Activated naive CD8-positive, alpha-beta T cell treated with anti-CD3 and anti-CD28 coated beads, Interleukin-2, amount 50 U/mL, for 24 hours (primary cell): ENCODE measurements at places on chromosomes 1 and 21.

GRCh38 chr1:12047120-12047876, 15.8 kb upstream of the TNFRSF8 start:
- peak; percentile 68 for DNase-seq
- H3K4me3 ChIP-seq, result no peak overlapping the region
- H3K27me3 ChIP-seq, result peaks cover 21% of the 10 kb centered on the region
- H3K27ac ChIP-seq, result no peak overlapping the region

DNA sequence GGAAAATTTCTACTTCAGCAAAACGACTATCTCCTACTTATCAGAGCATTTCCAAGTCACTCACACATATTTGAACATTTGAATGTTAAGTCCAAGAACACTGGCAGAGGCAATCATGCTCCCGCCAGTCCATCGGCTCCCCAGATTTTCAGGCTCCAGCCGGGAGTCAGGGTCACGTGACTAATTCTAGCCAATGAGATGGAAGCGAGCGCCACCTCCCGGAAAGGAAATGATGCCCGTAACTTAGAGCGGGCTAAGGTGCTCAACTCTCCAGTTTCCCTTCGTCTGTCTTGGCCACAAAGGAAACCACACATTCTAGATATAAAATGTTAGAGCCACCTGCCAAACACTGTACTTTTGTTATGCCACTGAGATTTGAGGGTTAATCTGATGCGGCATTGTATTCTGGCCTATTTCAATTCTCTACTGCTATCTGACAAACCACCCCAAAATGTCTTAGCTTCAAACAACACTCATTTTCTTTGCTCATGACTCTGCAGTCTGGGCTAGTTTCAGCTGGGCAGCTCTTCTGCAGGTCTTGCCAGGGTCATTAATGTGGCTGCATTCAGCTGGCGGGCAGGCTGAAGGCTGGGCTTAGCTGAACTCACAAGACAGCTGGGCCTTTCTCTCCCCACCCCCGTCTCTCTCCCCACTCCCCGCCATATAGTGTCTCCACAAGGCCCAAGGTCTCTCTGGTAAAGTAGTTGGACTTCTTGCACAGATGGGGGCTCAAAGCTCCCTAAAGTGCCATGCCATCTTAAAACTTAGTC, 16.5 kb upstream of the LHX4 start:
- H3K36me3 ChIP-seq, result no peaks in the 10 kb centered on the region
- peaks cover 10% of the 10 kb centered on the region for H3K4me1 ChIP-seq
- H3K27me3 ChIP-seq, result no peaks in the 10 kb centered on the region
- peak overlapping the region; percentile 54 for H3K4me3 ChIP-seq
- peak overlapping the region; percentile 33 for H3K27ac ChIP-seq
- peak; percentile 61 for DNase-seq

DNA sequence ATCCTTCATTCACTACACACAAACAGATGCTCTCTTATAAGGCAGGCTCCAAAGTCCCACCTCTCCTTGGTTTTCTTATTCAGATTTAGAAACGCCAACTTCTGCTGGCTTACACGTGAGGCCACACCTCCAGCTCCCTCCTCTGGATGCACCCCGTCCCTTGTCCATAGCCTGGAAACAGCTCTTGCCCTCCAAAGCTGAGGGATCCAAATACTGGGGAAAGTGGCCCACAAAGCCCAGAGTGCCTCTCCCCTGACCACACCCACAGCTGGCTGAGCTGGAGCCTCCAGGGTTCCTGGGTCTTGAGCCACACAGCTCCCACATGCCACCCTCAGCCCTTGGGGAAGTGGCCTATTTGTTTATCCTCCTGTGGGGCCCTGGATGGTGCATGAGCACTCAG, 4.5 kb downstream of the LAD1 start:
- H3K27me3 ChIP-seq, result peaks cover 24% of the 10 kb centered on the region
- no peak for DNase-seq
- H3K36me3 ChIP-seq, result no peaks in the 10 kb centered on the region
- no peaks in the 10 kb centered on the region for H3K4me1 ChIP-seq

- no peaks in the 10 kb centered on the region for H3K36me3 ChIP-seq
- no peak for DNase-seq
- no peak overlapping the region for H3K27ac ChIP-seq
These were observed 1195.6 kb upstream of the ADGRL4 start for GRCh38 chr1:80202118-80202517.

DNA sequence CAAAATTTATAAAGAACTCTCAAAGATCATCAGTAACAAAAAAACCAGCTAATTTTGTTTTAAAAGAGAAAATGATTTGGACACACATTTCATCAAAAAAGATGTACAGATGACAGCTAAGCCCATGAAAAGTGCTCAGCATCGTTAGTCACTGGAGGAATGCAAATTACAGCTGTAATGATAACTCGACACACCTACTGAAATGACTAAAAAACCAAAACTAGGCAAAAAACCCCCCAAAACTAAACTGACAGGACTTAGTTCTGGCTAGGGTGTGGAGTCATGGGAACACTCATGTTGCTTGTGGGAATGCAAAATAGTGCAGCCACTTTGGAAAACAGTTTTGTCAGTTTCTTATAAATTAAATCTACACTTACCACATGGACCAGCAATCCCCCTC, 59.5 kb downstream of the CNIH3 start:
- no peak overlapping the region for H3K27ac ChIP-seq
- H3K27me3 ChIP-seq, result no peaks in the 10 kb centered on the region
- no peak for DNase-seq
- H3K4me1 ChIP-seq, result no peaks in the 10 kb centered on the region

DNA sequence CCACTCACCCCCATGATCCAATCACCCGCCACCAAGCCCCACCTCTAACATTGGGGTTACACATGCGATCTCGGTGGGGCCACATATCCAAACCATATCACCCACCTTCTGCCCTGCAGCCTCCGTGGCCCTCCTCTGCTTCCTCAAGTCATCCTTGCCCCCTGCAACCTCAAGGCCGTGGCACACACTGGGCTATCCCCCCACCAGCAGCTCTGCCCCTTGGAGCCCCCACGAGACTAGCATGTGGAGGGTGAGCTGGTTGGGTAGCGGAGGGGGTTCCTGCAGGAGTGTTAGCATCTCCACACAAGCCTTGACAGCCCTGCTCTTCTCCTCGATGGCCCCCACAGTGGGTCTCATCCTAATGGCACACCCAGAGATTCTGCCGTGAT, 100.8 kb downstream of the TOMM20 start:
- peaks cover 2% of the 10 kb centered on the region for H3K36me3 ChIP-seq
- H3K27me3 ChIP-seq, result no peaks in the 10 kb centered on the region
- H3K4me1 ChIP-seq, result peaks cover 26% of the 10 kb centered on the region
- H3K4me3 ChIP-seq, result no peak overlapping the region

GRCh38 chr1:20442920-20443625, 42.9 kb downstream of the CAMK2N1 start:
- no peak overlapping the region for H3K27ac ChIP-seq
- no peaks in the 10 kb centered on the region for H3K36me3 ChIP-seq
- H3K4me3 ChIP-seq, result no peak overlapping the region
- no peaks in the 10 kb centered on the region for H3K4me1 ChIP-seq
- peaks cover 4% of the 10 kb centered on the region for H3K27me3 ChIP-seq

GRCh38 chr1:241747992-241748391, 95.9 kb downstream of the WDR64 start:
- H3K4me1 ChIP-seq, result no peaks in the 10 kb centered on the region
- H3K4me3 ChIP-seq, result no peak overlapping the region
- no peak for DNase-seq
- no peaks in the 10 kb centered on the region for H3K27me3 ChIP-seq
- H3K27ac ChIP-seq, result no peak overlapping the region
- no peaks in the 10 kb centered on the region for H3K36me3 ChIP-seq

- H3K36me3 ChIP-seq, result peaks cover 6% of the 10 kb centered on the region
- H3K27ac ChIP-seq, result peak overlapping the region; percentile 59
- peak overlapping the region; percentile 69 for H3K4me3 ChIP-seq
- H3K27me3 ChIP-seq, result no peaks in the 10 kb centered on the region
- peaks cover 47% of the 10 kb centered on the region for H3K4me1 ChIP-seq
- DNase-seq, result no peak
These were observed 37.3 kb upstream of the HMGN1 start for GRCh38 chr21:39386194-39386593.

DNA sequence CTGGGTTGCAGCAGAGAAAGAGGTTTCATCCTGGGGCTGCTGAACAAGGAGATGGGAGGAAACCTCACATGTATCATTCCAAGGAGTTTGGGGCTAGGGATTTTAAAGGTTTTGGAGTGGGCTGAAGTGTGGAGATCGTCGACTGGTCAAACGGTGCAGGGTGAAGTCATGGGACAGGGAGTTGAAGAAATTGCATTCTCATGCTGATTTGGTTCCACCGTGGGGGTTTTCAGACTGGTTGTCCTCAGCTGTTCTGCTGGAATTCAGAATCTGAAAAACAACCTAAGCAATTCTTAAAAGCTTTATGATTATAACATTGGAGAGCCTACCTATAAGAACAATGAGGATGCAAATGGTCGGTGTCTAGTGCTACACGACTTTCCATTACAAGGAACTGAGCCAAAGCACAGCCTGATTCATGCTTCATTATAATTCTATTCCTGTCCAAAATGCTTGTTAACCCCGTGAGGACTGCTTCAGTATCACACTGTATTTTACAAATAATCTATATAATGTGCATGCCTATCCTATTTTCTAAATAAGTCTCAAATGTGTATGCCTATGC, 242.7 kb downstream of the TM2D1 start:
- H3K27ac ChIP-seq, result no peak overlapping the region
- H3K36me3 ChIP-seq, result no peaks in the 10 kb centered on the region

DNA sequence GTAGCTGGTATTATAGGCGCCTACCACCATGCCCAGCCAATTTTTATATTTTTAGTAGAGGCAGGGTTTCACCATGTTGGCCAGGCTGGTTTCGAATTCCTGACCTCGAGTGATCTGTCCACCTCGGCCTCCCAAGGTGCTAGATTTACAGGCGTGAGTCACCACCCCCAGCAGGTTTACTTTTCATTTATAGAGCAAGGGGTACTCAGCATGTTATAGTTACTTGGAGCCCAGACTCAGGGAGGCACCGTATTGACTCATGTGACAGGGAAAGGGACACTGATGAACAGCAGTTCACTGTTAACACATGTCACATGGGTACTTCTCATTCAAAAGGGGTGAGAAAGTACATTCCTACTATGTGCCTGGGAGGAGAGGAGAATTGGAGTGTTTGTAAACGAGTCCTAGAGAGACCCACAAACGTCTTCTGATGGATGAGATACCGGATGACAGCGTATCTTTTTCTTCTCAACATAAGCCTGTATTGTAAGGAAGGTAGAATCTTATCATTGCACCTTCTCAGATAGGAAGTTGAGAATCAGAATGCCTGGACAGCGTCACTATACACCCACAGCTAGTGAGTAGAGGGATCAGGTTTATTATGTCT, 510.0 kb downstream of the USP25 start:
- no peak overlapping the region for H3K27ac ChIP-seq
- H3K4me3 ChIP-seq, result no peak overlapping the region
- no peaks in the 10 kb centered on the region for H3K27me3 ChIP-seq
- no peaks in the 10 kb centered on the region for H3K36me3 ChIP-seq
- no peak for DNase-seq
- H3K4me1 ChIP-seq, result no peaks in the 10 kb centered on the region

- H3K36me3 ChIP-seq, result peaks cover 2% of the 10 kb centered on the region
- no peaks in the 10 kb centered on the region for H3K27me3 ChIP-seq
- H3K4me1 ChIP-seq, result peaks cover 28% of the 10 kb centered on the region
- DNase-seq, result no peak
- no peak overlapping the region for H3K27ac ChIP-seq
These were observed 1.2 kb upstream of the MTFR1L start for GRCh38 chr1:25818569-25818968.

DNA sequence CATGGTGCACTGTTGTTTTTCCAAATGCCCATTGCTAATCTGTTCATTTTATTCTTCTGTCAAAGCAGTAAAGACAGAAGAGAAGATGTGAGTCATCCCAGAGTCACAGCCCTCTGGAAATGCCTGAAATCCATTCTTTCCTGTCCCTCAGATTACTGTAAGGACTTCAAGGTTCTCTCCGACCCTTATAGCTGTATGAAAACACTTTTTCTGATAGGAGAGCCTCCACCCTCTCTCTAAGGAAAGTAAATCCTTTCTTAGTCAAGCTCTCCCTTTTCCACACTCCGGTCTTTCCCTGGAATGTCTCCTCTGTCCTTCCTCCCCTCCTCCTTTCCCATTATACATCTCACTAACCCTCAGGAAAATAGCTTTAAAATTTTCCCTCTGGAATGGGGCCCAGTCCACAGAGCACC, 3.5 kb upstream of the PRDX6 start:
- H3K4me3 ChIP-seq, result no peak overlapping the region
- no peak for DNase-seq
- H3K27me3 ChIP-seq, result no peaks in the 10 kb centered on the region
- H3K27ac ChIP-seq, result no peak overlapping the region

GRCh38 chr21:16070207-16070651, 340.4 kb downstream of the USP25 start:
- no peaks in the 10 kb centered on the region for H3K36me3 ChIP-seq
- H3K4me3 ChIP-seq, result no peak overlapping the region

GRCh38 chr1:220876511-220877376, 2.5 kb upstream of the HLX start:
- DNase-seq, result no peak
- no peaks in the 10 kb centered on the region for H3K36me3 ChIP-seq
- peak overlapping the region; percentile 31 for H3K27ac ChIP-seq
- peaks cover 78% of the 10 kb centered on the region for H3K27me3 ChIP-seq

- H3K27me3 ChIP-seq, result no peaks in the 10 kb centered on the region
- H3K27ac ChIP-seq, result peak overlapping the region; percentile 92
- peak overlapping the region; percentile 32 for H3K4me3 ChIP-seq
- no peak for DNase-seq
- peaks cover 8% of the 10 kb centered on the region for H3K36me3 ChIP-seq
These were observed 38.4 kb upstream of the ZNF281 start for GRCh38 chr1:200448034-200448762.

DNA sequence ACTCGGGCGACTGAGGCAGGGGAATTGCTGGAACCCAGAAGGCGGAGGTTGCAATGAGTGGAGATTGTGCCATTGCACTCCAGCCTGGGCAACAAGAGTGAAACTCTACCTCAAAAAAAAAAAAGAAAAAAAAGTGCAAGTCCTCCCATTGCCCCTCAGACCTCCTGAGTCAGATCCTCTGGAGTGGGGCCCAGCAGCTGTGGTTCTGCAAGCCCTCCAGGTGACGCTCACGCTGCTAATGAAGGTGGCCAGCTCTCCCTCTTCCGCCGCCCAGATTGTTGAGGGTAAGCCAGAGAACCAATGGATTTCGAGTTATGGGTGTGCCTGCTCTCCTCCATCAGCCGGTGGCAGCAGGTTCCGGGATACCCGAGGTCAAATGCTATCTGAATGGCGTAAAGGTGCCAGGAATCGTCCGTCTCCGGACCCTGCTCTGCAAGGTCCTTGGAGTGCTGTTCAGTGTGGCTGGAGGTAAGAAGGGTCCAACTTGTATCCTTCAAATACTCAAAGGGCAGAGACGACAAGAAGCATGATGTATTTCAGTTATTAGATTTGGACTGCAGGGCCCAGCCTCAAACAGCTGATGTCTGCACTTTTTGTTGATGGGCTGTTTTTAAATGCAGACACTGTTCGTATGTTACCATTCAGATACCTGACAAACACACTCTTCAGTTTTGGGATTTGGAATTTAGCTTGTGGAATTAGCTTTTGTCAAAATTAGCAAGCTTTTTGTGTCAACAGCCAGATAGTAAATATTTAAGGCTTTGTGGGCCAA, 17.6 kb downstream of the CLCN6 start:
- H3K36me3 ChIP-seq, result peaks cover 17% of the 10 kb centered on the region
- no peaks in the 10 kb centered on the region for H3K4me1 ChIP-seq
- H3K27me3 ChIP-seq, result no peaks in the 10 kb centered on the region
- no peak overlapping the region for H3K4me3 ChIP-seq
- H3K27ac ChIP-seq, result no peak overlapping the region
- no peak for DNase-seq
